ENCODE measurements at places on chromosomes 16 and 17. TPM values are rescaled to one million over a fixed set of nuclear protein-coding genes. Genes with fewer than 3 reads are reported as not detected.

The KRTAP4-5 gene
- not detected for polyA plus RNA-seq

The GPR179 gene
- polyA plus RNA-seq, result 0.04 TPM

The C1QTNF1 gene
- polyA plus RNA-seq, result 6.0 TPM

The RHBDL3 gene
- polyA plus RNA-seq, result 0.29 TPM

The CNTROB gene
- polyA plus RNA-seq, result 18.0 TPM

The FAM117A gene
- 5.9 TPM for polyA plus RNA-seq

The UNC13D gene
- 22.4 TPM for polyA plus RNA-seq

The OTOP3 gene
- 16.1 TPM for polyA plus RNA-seq

The TMC5 gene
- polyA plus RNA-seq, result 0.42 TPM

The GINS3 gene
- polyA plus RNA-seq, result 8.6 TPM

The JUP gene
- polyA plus RNA-seq, result 445 TPM

The HBZ gene
- not detected for polyA plus RNA-seq

The ODAD4 gene
- 0.18 TPM for polyA plus RNA-seq

The ZPBP2 gene
- not detected for polyA plus RNA-seq

The SOX15 gene
- polyA plus RNA-seq, result 73.3 TPM

The FBXL16 gene
- polyA plus RNA-seq, result 8.0 TPM

The CCL11 gene
- polyA plus RNA-seq, result 0.99 TPM

The IL17C gene
- polyA plus RNA-seq, result 0.59 TPM

The RPL27 gene
- 2,102 TPM for polyA plus RNA-seq

The NACA2 gene
- polyA plus RNA-seq, result 0.20 TPM

The ATP1B2 gene
- 0.51 TPM for polyA plus RNA-seq

The KRT25 gene
- not detected for polyA plus RNA-seq

The CNTNAP4 gene
- not detected for polyA plus RNA-seq

The XYLT2 gene
- 12.1 TPM for polyA plus RNA-seq

The PTGES3L gene
- 0.65 TPM for polyA plus RNA-seq

The COX11 gene
- 11.4 TPM for polyA plus RNA-seq

The SPATA2L gene
- polyA plus RNA-seq, result 4.8 TPM

The HSDL1 gene
- 9.7 TPM for polyA plus RNA-seq

The TMEM204 gene
- 3.4 TPM for polyA plus RNA-seq

The SLFN12 gene
- polyA plus RNA-seq, result 1.9 TPM

The HS3ST3A1 gene
- 5.8 TPM for polyA plus RNA-seq

The NOS2 gene
- polyA plus RNA-seq, result 0.04 TPM

The KRT39 gene
- not detected for polyA plus RNA-seq

The NRN1L gene
- polyA plus RNA-seq, result 0.41 TPM

The TBC1D26 gene
- 0.05 TPM for polyA plus RNA-seq

The SEZ6 gene
- polyA plus RNA-seq, result not detected

The SLC38A8 gene
- not detected for polyA plus RNA-seq

The RBFOX1 gene
- 0.16 TPM for polyA plus RNA-seq

The UMOD gene
- polyA plus RNA-seq, result not detected

The WFDC1 gene
- 4.0 TPM for polyA plus RNA-seq

The APPBP2 gene
- 5.3 TPM for polyA plus RNA-seq

The HSD17B1 gene
- polyA plus RNA-seq, result 9.0 TPM

The CACNG3 gene
- not detected for polyA plus RNA-seq

The MYCBPAP gene
- 0.22 TPM for polyA plus RNA-seq

The YBX2 gene
- polyA plus RNA-seq, result 13.0 TPM

The SLC43A2 gene
- polyA plus RNA-seq, result 2.1 TPM

The NFAT5 gene
- polyA plus RNA-seq, result 6.5 TPM

The GP1BA gene
- polyA plus RNA-seq, result 0.12 TPM

The CDH13 gene
- 1.3 TPM for polyA plus RNA-seq
